T-helper 9 cell (primary cell): ENCODE measurements at places on chromosomes 3 and 15.

GRCh38 chr3:17315897-17316296 lies 426.5 kb downstream of the TBC1D5 start:
- no peak for DNase-seq

GRCh38 chr15:87959080-87959479 lies 297.5 kb downstream of the NTRK3 start:
- no peak for DNase-seq

GRCh38 chr3:144777906-144778305 lies 806.3 kb downstream of the DIPK2A start:
- no peak for DNase-seq

GRCh38 chr3:65568497-65568896 lies 470.2 kb downstream of the MAGI1 start:
- no peak for DNase-seq

DNA sequence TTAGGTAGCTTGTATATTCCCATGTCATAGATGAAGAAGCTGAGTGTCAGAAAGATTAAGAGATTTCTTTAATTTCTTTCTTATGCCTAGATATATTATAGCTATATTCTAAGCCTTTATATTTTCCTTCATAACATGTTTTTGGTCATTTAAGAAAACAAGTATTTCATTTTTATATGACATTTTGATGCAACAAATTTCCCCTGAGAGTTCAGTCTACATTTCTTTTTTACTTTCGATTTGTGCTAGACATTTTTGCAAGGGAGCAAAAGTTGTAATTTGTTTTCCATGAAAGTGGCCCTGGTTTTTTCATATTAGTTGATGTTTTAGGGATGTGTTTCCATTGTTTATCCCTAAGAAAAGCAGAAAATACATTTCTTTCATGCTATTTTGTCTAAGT lies 344.9 kb downstream of the NLGN1 start:
- no peak for DNase-seq

- peak; percentile 16 for DNase-seq
Observed at GRCh38 chr15:84749111-84749991, 959 bp downstream of the ZNF592 start.

GRCh38 chr3:181770296-181770695 lies 58.6 kb downstream of the SOX2 start:
- DNase-seq = no peak

- no peak for DNase-seq
Observed at GRCh38 chr15:64138331-64138941, 13.1 kb upstream of the SNX22 start.

DNA sequence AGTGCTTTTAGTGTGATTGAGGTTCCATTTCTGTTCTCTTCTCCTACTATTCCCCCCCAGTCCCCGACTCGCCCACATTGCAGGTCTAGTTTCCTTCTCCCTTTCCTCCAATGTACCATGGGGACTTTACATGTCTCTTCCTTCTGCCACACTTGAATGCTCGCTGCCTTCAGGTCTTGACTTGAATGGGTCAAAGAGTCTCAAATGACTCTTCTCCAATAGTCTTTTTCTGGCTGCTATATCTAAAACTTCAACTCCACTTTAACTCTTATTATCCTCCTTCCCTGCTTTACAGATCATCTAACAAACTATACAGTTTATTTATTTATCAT lies 213.9 kb upstream of the SLC2A2 start:
- DNase-seq = no peak

- DNase-seq = no peak
Observed at GRCh38 chr3:67706934-67707333, 52.5 kb upstream of the SUCLG2 start.

DNA sequence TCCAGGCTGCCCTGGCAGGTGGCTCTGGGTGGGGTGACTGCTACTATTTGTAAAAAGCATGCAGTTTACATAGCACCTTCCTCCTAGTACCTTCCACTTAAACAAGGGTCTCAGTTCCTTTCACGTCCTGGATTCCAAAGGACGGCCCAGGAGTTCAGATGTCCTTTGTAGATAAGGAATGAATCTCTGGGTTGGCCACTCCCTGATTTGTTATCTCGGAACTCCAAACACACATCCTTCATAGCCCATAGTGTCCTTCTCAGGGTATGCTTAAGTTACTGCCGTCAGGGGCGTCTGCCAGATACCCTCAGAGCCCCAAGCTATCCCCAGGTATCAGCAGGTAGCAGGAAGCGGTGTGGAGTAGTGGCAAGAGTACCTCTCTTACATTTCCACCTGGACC lies 101.1 kb upstream of the PLXNA1 start:
- no peak for DNase-seq

- no peak for DNase-seq
Observed at GRCh38 chr15:52134502-52135144, 22.0 kb upstream of the BCL2L10 start.

DNA sequence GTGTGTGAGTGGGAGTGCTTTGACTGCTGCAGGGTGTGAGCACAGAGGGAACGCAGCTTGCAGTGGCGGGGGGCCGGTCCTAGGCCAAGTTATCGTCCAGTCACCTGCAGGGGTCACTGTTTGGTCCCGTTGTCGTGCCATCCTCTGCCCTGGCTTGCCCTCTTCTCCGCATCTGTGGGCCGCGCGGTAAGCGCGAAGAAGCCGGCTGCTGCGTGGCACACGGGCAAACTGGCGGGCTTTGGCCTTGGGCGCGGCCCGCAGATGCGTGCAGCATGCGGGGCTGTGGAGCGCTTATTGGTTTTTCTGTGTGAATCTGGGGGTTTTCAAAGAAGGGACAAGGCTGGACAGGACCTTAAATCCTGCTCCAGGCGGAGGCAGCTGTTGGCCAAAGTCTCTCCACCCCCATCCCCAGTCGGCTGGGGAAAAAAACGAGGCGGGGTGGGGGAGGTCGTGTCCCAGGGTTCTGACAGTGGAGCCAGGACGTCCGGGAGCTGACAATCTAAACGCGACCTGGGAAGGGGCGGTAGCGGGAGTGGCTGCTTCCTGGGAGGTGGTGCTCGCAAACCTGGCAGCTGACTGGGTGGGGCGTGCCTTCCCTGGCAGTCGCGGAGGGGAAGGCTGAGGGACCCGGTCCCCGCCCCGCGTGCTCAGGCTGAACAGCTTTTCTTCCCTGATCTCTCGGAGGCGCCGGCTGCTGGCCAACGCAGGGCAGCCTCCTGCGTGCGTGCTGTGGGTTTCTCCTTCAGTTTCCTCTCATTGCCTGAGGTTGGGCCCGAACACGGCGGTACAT lies 39.7 kb upstream of the VEPH1 start:
- DNase-seq = no peak

DNA sequence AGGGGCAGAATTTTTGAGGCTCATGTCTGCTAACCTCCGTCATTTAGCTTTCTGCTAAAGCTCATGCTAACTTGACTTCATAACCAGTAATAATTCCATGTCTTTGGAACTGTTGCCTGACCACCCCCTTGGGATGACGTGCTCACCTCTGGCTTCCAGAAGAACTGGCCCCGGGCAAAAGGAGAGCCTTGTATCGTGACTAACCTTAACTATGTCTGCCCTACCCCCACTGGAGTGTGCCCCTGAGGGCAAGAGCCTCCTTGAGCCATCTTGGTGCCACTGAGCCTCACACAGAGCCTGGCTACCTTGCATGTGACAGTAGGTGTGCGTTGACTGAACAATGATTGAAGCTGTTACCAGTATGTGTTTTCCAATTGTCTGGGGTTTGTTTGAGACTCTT lies 4.7 kb downstream of the LRRK1 start:
- DNase-seq = no peak

GRCh38 chr3:120567370-120568201 lies 28.6 kb upstream of the NDUFB4 start:
- no peak for DNase-seq

- no peak for DNase-seq
Observed at GRCh38 chr3:68288085-68288484, 633.7 kb upstream of the SUCLG2 start.

GRCh38 chr3:127173516-127174166 lies 19.3 kb upstream of the PRR23E start:
- DNase-seq = no peak

- no peak for DNase-seq
Observed at GRCh38 chr3:128500556-128500955, 7.6 kb upstream of the GATA2 start.

- DNase-seq = no peak
Observed at GRCh38 chr3:156135921-156136638, 15.7 kb downstream of the KCNAB1 start.

DNA sequence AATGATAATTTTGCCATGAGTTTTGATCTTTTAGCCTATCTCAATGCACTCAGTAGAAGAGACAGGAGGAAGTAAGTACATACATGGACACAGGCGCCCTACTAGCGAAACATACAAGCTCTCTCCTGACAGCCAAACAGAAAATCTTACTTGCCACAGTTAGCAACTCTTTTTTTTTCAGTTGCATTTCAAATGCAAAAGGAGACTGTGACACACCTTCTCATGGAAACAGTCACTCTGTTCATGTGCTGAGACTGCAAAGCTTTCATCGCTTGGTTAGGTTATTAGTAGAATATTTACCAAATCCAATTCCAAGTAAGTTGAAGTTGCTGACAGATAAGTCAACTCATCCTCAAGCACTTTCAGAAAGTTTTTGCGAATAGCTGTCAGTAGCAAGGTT lies 223.3 kb downstream of the FOXP1 start:
- DNase-seq = no peak

DNA sequence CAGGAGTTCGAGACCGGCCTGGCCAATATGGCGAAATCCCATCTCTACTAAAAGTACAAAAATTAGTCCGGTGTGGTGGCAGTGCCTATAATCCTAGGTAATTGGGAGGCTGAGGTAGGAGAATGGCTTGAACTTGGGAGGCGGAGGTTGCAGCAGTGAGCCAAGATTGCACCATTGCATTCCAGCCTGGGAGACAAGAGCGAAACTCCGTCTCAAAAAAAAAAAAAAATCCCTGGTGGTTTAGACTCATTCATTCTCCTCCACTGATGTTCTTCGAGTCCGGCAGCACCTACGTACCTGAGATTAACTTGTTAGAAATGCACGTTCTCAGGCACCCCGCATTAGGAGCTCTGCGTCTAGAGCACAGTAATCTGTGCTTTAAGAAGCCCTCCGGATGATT lies 3.7 kb downstream of the MCTP2 start:
- DNase-seq = no peak

DNA sequence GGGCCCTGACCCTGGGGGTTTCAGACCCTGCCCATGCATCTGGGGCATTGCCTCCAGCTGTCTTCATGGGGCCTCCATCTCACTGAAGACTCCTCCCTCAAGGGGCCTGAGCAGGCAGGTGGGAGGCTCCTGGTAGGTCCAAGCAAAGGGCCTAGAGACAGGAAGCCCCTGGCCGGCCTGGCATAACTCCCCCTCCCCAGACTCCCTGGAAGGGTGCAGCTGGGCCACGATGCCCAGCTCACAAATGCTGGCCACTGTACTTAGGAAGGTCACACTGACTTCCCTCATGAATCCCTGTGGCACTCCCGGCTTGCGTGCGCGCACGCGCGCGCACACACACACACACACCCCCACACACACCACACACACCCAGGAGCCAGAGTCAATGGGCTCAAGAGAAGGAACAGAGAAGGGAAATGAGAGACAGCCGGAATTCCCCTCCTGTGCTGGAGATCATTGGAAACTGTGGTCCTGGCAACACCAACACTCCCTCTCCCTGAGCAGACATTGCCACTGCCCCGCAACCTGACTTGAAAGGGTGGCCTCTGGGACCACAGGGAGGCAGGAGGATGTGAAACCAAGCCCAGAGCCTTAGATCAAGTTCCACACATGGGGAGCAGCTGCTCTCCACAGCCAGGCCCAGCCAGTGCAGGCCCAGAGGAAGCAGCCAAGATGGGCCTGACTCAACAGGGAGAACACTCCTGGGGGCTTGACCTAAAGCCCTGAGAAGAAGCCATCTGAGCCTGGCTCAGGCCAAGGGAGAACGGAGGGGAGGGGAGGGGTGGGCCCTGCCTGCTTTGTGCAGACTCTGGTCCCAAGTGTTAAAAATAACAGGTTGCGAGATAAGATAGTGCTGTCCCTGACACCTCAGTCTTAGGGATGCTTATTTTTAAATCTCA lies 69.7 kb downstream of the SCN5A start:
- no peak for DNase-seq
